ENCODE measurements at places on chromosomes 16 and 17. TPM values are rescaled to one million over a fixed set of nuclear protein-coding genes. Genes with fewer than 3 reads are reported as not detected.
A peak's percentile ranks its signal among the peaks of the same experiment; 100 is the strongest.

GRCh38 chr16:10729104-10730048, 14.3 kb upstream of the NUBP1 start:
- no peak overlapping the region for H3K27ac ChIP-seq
- DNase-seq, result peak; percentile 92
- peaks cover 3% of the 10 kb centered on the region for H3K4me1 ChIP-seq
- H3K27me3 ChIP-seq, result no peaks in the 10 kb centered on the region
- no peaks in the 10 kb centered on the region for H3K36me3 ChIP-seq
- no peak overlapping the region for H3K4me3 ChIP-seq

- peaks cover 6% of the 10 kb centered on the region for H3K36me3 ChIP-seq
- peaks cover 22% of the 10 kb centered on the region for H3K27me3 ChIP-seq
- no peak overlapping the region for H3K4me3 ChIP-seq
- H3K4me1 ChIP-seq, result peaks cover 5% of the 10 kb centered on the region
- H3K27ac ChIP-seq, result no peak overlapping the region
- no peak for DNase-seq
Observed at GRCh38 chr16:84391151-84392030, 23.1 kb downstream of the ATP2C2 start.

DNA sequence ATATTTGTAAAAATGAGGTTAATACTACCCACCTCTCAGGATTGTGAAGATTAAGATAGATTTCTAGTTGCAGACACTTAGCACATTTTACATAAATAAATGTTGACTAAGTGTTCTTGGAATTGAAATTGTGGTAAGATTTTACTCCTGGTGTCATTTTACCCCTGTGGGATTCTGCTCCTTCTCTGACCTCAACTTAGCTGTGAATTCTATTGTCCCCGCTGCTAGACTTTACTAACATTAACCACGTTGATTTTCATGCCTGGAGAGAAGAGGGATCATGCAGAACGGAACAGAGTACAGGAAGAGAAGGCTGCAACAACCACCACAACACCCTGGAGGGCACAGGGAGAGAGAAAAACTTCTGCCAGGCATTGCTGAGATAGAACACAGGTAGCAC, 2.1 kb upstream of the TOM1L1 start:
- no peak overlapping the region for H3K4me3 ChIP-seq
- H3K27ac ChIP-seq, result no peak overlapping the region
- no peaks in the 10 kb centered on the region for H3K27me3 ChIP-seq
- peaks cover 10% of the 10 kb centered on the region for H3K4me1 ChIP-seq
- peaks cover 10% of the 10 kb centered on the region for H3K36me3 ChIP-seq
- no peak for DNase-seq

RNF222 gene
- total RNA-seq, result not detected
